ENCODE measurements at places on chromosomes 12 and 14. TPM values are rescaled to one million over a fixed set of nuclear protein-coding genes. Genes with fewer than 3 reads are reported as not detected.

The TMEM132C gene
- not detected for total RNA-seq

The PRORP gene
- 24.7 TPM for total RNA-seq

The TMEM132D gene
- not detected for total RNA-seq

The OAS2 gene
- 3.1 TPM for total RNA-seq

The MYO1H gene
- total RNA-seq, result not detected
